T-helper 2 cell treated with Interferon-gamma antibody and Interleukin-4, amounts not matched to agents 5 μg/mL and 100 μg/mL, for 36 hours (primary cell): ENCODE measurements at places on chromosomes 2 and 18.

GRCh38 chr2:158575051-158575635, 118.4 kb downstream of the PKP4 start:
- DNase-seq = no peak

DNA sequence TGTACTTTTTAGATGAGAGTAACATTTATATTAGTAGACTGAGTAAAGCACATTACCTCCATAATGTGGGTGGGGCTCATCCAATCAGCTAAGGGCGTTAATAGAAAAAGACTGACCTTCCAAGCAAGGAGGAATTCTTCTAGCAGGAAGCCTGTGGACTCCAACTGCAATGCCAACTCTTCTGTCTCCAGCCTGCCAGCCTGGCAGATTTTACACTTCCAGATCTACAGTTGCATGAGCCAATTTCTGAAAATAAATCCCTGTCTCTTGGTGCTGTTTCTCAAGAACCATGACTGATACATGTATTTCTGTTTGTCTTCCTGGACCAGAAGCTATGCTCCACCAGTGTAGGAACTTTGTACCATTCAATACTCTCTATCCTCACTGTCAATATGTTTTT, 69.0 kb upstream of the LMAN1 start:
- DNase-seq = no peak

DNA sequence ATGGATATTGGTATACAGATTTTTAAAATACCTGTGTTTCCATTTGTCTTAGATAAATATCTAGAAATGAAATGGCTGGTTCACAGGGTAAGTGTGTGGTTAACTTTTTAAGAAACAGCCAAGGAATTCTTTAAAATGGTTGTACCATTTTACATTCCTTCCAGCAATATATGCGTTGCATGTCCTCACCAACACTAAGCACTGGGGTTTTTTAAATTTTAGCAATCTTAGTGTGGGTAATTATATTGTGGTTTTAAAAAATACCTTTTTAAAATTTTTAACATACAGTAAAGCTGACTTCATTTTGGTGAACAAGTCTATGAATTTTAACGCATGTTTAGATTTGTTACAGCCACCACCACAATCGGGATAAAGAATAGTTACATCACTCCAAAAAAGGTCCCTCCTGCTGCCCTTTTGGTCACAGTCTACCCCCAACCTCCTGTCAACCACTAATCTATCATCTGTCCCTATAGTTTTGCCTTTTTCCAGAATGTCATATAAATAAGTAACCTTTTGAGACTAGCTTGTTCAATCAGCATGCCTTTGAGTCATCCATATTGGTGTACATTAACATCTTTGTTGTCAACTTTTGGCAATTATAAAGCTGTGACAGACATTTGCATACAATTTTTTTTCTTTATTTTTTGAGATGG, 128.1 kb upstream of the MSTN start:
- DNase-seq = no peak

- peak; percentile 9 for DNase-seq
Measured at GRCh38 chr2:185316383-185316782, 422.2 kb upstream of the FSIP2 start.

DNA sequence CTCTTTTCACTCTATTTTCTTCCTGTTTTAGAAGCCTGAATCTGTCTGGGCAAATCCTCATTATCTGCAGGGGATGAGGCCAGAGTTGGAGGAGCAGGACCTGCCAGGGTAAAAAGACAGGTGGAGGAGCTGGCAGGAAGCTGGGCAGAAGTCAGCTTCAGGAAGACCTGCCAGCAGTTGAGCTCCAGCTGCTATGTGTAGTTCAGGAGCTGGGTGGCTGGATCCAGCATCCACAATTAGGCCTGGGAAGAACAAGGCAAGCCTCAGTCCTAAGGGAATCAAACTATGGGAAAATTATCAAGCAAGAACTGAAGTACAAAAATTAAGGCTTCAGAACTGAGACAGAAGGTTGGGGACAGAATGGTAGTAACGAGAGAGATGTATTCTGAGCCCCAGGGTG, 174.0 kb downstream of the MREG start:
- no peak for DNase-seq

GRCh38 chr2:216775043-216775453, 79.7 kb upstream of the IGFBP5 start:
- DNase-seq = no peak

DNA sequence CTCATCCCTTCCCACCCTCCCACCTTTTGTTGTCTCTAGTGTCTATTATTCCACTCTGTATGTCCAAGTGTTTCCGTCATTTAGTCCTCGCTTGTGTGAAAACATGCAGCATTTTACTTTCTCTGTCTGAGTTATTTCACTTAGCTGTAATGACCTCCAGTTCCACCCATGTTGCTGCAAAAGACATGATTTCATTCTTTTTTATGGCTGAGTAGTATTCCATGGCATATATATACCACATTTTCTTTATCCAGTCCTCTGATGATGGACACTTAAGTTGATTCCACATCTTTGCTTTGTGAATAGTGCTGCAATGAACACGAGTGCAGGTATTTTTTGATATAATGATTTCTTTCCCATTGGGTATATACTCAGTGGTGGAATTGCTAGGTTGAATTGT, 296.7 kb downstream of the MBD5 start:
- no peak for DNase-seq

DNA sequence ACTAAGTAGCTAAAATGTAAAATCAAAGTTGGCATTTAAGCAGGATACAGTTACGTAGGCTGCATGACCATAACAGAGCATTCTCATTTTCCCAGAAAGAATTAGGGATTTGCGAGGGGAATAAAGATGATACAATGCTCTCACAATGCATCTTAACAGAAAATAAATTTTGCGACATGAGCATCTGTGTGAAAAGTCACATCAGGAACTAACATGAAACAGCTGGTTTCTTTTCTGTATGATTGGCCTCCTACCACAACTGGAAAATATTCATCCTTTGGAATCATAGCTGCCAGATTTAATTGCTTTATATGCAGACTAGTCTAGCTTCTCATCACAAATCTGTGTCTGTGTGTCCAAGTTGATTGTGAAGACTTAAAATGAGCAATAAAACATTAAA, 66.0 kb downstream of the KCTD18 start:
- no peak for DNase-seq

GRCh38 chr18:53991202-53991601, 233.3 kb downstream of the MBD2 start:
- DNase-seq = no peak

DNA sequence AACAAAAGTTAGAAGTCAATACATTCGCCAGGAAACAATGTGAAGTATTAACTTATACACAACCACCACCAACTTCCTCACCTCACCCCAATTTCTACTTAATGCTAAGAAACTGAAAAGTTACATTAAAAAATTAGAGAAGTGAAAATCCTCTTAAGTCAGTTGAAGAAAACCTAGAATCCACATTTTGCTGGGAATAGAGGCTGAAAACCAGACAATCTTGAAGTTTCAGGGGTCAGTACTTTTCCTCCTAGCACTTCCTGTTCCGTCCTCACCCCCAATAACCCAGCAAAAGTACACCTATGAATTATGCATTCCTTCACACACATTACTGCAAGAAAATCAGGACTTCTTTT, 6.3 kb downstream of the YES1 start:
- DNase-seq = no peak

- DNase-seq = peak; percentile 89
Measured at GRCh38 chr2:43131051-43131889, 95.1 kb downstream of the ZFP36L2 start.

- no peak for DNase-seq
Measured at GRCh38 chr2:134391751-134392160, 137.9 kb downstream of the MGAT5 start.

DNA sequence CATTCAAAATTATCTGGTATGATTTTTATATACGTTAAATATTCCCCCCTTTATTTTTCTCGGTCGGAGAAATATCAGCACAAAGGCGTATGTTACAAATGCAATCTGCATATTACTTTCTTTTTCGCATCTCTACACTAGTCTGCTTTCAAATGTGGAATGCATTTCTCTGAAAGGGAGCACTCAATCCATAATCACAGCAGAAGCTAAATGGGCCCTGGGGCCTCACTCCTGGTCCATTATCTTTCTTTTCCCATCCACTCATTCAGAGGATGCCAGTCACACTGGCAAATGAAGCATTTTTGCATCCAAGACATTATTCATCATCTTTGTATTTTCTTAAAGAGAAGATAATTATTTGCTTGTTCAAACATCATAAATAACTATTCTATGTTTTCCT, 295.2 kb upstream of the LRP1B start:
- DNase-seq = no peak

DNA sequence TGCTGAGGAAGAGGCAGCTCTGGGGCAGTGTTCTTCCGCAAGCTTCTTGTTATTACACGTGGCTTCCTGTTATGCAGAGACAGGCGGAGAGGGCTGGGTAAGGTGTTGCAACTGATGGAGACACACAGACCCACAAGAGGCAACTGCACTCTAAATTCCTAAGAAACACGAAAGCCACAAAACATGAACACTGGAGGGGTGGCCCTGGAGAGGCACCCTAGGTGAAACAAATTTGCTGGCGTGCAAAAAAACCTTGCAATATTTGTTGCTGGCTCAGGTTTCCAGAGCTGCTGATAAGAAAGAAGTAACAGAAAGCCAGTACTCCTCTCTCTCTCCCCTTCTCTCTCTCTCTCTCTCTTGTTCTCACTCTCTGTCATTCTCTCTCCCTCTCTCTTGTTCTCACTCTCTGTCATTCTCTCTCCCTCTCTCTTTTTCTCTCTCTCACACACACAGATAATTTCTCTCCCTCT, 31.8 kb downstream of the ARHGAP25 start:
- DNase-seq = peak; percentile 75

GRCh38 chr18:46226461-46226860, 122.3 kb downstream of the HAUS1 start:
- no peak for DNase-seq

DNA sequence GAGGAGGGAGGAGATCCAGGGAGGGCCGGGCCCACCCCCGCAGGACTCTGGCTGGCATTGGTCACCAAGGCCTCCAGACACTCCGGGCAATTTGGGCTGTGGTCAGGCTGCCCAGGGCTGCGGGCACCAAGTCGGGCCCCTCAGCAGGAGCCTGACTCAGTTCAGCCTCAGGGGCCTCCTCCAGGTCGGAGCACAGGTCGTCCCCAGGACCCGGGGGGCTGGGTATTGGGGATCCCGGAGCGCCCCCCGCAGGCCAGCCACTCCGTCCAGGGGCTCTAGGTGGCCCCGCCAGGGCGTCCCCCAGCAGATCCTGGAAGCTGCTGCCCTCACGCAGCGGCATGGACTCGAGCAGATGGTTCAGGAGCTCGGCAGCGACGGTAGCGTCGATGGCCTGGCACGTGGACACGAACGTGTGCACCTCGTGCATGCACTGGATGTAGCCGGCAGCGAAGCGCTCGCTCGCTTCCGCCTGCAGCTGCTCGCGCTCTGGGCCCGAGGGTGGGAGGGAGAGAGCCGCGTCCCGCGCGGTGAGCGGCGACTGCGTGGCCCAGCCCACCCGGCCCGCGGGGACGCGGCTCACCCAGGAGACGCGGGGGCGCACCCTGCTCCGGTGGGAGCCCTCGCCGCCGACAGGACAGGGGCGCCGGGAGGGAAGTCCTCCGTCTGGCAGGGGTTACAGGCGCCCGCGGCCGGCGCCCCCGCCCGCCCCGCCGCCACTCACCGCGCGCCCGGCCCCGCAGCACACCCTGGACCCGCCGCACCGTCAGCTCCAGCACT, 884 bp downstream of the HES6 start:
- DNase-seq = no peak

DNA sequence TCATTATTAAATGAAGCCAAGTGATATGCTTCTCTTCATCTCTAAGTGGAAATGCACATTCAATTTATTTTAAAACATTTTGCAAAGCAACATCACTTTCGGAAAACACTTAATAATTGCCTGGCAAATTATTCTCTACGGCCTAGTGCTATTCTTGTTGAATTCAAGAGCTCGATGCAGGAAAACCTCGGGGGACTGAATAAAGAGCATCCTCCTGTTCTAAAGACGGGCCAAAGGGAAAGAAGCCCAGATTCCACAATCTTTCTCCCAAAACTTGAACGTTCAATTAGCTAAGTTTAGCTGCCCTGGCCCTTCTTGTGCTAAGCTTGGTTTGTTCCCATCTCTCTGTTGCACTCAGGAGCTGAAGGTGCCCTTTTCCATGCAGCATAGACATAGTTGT, 23.2 kb upstream of the SEH1L start:
- no peak for DNase-seq

DNA sequence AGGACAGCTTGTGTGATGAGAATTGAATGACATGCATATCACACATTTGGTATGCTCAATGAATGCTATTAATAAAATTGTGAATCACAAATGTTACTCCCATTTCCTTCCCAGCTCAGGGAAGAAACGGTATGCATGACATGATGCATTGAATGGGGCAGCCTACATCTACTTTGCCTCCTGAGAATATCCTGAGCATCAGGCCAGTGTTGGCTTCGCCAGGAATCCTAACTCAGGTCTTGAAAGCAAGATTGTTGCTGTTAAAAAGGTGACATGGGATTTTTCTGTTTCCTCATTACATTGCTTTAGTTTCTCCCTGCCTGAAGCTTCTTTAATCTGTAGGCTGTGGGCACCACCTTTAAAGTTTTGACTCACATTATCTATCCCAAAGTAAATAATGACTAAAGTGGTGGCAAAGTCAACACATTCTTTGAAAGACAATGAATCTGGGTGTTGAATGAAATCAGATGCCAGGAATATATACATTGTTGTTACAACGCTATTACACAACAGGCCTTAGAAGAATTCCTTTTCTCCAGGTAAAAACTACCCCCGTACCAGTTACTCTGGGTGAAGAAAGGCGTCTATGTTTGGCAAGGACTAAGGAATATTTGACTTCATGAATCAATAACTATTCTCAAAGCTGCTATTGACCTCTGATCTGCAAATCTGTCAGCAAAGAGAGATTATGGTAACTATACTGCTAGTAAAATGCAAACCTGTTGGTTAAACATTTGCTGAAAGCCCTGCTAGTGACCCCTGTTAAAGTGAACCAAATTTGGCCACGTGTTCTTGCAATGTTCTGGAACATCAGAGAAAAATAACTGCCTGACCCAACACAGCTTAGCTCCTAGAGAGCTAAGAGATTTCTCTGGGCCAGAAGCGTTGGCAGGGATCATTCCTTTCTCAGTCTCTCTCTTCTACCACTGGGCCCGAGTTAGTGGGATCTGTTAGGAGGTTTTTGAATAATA, 30.5 kb upstream of the NEDD4L start:
- DNase-seq = no peak

GRCh38 chr18:70160073-70160678, 45.3 kb downstream of the RTTN start:
- DNase-seq = no peak

GRCh38 chr18:62616331-62616805, 93.5 kb downstream of the ZCCHC2 start:
- no peak for DNase-seq

DNA sequence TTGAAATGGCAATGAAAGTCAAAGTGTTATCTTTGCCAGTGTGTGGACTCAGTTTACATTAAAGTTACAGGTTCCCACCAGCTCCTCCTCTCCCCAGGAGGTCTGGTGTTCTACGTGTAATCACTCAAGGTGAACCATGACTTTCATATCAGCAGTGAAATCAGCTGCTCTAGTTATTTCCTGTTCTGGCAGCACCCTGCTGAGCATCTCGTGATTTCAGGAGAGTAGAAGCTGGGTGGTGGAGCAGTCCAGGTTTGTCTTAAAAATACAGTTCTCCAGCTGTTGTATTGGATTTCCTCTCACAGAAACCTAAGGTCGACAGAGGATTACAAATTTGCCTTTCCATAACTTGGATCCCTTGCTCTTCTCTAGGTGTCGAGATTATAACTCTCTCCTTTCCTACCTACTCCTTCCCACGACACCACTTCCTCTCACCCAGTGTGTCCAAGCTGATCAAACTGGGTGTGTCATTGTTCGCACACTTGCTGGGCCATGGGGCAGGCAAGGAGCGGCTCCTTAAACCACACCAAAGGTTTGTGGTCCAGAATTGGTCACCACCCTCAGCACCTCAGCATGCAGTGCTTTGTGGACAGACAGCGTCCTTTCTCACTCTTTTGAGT, 13.0 kb upstream of the ARHGAP25 start:
- no peak for DNase-seq
